Activated T-cell treated with anti-CD3 and anti-CD28 coated beads, Interleukin-2, amount 50 U/mL, for 1 hour (primary cell): ENCODE measurements at places on chromosomes 7 and 10.

- no peak for DNase-seq
These were observed 162.4 kb upstream of the MDFIC start for GRCh38 chr7:114759347-114760062.

GRCh38 chr7:73669288-73669701, 1.7 kb downstream of the VPS37D start:
- DNase-seq = no peak

DNA sequence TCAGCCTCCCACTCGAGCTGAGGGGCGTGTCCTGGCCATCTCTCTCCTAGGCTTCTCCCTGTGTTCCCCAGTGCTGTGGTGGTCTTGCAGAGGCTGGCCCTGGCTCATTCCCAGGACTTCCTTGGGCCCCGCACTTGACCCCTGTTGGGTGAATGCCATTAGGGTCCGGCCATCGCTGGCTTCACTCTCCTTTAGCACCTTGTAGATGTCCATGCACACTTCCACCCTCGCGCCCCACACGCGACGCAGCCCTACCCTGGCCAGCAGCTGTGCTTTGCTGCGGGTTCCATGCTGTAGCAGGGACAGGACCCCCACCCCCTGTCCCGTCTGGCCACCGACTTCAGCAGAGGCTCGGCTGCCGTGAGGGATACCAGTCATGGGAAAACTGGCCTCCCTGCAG, 46.3 kb downstream of the PITRM1 start:
- DNase-seq = no peak

- no peak for DNase-seq
These were observed 2.8 kb upstream of the WAPL start for GRCh38 chr10:86524225-86524962.

- DNase-seq = no peak
These were observed 2.0 kb downstream of the GFRA1 start for GRCh38 chr10:116270771-116271592.

GRCh38 chr10:112148331-112148730, 35.2 kb downstream of the GPAM start:
- no peak for DNase-seq

- no peak for DNase-seq
These were observed 75.3 kb downstream of the GAD2 start for GRCh38 chr10:26291721-26292480.

- no peak for DNase-seq
These were observed 487.7 kb upstream of the AUTS2 start for GRCh38 chr7:69110450-69111050.

DNA sequence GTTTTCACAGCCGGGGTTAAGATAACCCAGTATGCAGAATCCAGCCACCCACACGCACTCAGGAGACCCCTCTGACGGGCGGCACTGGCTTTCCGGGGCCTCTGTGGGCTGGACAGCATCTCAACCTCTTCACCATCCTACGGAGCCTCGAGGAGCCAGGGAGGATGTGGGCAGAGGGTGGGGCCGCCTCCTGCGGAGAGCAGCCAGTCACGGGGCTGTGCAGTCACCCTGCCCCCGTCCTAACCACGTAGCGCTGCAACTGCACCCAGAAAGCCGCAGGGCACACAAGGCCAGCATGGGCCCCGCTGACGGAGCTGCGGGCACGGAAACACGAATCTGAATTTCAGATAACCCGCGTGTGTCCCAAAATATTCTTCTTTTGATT, 270.3 kb downstream of the ELFN1 start:
- DNase-seq = peak; percentile 87

GRCh38 chr10:69242852-69243212, 22.7 kb downstream of the HKDC1 start:
- DNase-seq = no peak

DNA sequence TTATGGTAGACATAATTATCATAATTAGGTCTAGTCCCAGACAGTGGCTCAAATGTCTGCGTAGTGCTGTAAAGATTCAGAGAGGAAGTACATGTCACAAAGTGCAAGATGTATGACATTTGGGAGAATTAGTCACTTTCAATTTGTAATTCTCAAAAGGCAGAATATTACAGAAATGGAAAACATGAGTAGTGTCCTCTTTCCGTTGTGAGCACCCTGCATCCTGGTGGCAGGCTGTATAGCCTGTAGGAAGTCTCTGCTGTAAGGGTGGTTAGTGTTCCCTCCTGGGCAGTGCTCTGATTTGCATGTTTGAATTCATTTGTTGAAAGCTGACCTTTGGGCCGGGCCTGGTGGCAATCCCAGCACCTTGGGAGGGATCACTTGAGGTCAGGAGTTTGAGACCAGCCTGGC, 17.0 kb downstream of the CDK14 start:
- no peak for DNase-seq

DNA sequence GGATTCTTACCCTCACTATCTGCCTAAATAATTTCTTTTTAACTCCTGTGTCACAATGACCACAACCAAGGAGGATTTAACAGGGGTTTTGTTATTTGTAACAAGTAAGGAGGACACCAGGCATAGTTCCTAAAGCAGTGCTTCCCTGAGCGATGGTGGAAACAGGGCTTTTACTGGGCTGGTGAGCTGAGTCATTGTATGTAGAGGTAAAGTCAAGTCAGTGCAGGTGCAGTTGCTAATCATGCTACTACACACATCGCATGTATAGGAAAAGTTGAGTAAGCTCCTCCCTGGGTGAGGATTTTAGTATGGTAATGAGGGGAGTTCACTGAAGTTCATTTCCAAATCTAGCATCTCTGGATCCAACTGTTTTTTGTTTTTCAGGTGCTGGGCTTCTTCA, 22.9 kb upstream of the ABCA13 start:
- DNase-seq = no peak

DNA sequence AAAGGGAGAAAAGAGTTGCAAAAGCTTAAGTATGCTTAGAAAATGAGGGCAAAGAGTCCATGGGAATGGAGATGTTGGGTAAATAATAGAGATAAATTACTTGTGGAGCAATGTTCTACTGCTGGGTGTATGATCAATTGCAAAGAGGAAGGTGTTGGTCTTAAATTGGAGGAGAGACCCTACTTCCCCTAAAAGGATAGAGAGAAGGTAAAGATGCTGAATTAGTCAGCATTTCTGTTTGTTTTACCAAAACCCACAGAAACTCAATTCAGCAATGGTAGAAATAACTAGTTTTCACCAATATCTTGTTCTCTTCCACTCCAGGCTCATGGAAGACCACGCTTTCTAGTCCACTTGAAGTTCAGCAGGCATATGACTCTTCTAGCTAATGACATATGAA, 32.1 kb downstream of the ASB4 start:
- no peak for DNase-seq

DNA sequence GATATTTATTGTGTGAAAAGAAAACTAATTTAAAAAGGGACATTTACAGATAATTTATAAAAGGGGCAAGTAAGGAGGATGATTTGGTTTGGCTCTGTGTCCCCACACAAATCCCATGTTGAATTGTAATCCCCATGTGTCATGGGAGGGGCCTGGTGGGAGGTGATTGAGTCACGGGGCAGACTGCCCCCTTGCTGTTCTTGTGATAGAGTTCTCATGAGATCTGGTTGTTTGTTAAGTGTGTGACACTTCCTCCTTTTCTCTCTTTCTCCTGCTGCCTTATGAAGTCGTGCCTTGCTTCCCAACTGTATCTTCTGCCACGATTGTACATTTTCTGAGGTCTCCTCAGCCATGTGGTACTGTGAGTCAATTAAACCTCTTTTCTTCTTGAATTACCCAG, 171.0 kb upstream of the SEMA3E start:
- no peak for DNase-seq

DNA sequence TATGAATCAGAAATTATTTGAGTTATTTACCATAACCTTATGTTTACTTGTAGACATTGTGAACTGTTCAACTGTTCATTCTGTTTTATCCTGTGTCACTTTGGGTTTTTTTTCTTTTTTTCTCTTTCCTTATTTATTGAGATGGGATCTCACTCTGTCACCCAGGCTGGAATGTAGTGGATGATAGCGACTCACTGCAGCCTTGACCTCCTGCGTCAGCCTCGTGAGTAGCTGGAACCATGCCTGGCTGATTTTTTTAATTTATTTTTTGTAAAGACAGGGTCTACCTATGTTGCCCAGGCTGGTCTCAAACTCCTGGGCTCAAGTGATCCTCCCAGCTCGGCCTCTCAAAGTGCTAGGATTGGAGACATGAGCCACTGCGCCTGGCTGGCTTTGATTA, 97.1 kb downstream of the CSTF2T start:
- no peak for DNase-seq

- DNase-seq = no peak
These were observed 98.1 kb downstream of the SDHAF3 start for GRCh38 chr7:97215556-97215955.

DNA sequence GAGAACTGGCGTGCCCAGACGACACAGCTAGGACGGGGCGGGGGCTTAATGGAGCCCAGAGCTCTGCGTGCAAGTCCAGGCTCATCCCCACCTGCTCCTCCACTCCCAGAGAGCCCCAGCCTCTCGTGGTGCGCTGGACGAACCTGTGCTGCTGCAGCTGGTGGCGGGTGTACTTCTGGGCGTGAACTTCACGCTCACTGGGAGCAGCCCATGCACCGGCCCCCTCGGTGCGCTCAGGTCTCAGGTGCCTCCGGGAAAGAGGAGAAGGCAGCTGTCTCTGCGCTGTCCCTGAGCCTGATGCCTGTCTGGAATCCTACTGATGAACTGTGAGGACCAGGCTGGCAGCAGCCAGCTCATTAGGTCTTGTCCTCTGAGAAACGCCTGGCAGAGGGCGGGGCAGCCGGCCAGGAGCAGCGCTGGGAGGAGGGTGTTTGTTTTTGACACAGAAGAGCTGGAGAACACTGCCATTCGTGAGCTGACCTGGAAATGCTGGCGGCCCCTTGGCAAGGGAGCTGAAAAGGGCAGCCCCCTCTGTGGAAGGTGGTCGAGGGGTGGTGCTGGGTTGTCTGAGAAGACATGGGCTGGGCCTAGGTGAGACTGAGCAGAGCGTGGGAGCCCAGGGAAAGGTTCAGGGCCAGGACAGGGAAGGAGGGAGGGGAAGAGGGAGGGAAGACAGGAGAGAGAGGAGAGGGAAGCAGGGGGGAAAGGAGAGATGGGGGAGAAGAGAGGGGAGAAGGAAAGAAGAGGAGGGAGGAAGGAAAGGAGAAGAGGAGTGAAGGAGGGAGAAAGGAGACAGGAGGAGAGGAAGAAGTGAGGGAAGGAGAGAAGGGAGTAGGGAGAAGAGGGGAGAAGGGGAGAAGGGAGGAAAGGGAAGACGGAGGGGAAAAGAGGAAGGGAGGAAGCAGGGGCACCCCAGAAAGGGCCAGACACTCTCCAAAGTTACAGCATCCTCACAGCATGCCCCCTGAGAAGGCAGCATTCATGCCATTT, 53.5 kb upstream of the TNS3 start:
- DNase-seq = no peak

GRCh38 chr10:132609211-132609610, 71.6 kb downstream of the INPP5A start:
- DNase-seq = no peak

DNA sequence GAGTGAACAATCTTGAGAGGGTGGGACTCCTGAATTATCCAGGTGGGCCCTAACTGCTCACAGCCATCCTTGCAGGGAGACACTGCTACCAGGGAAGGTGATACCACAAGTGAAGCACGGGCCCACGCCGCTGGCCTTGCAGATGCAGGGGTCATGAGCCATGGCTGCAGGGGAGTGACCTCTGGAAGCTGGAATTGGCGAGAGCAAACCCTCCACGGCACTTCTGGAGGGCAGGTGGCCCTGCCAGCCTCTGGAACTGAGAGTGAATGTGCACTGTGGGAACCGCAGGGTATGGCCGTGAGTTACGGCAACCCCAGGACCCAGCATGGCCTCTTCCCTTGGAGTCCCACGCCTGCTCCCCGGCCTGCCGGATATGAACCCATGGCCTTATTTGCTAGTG, 37.5 kb downstream of the STK32C start:
- DNase-seq = no peak

GRCh38 chr7:132491391-132491945, 84.8 kb downstream of the PLXNA4 start:
- DNase-seq = no peak

GRCh38 chr7:6563936-6564770, 12.9 kb upstream of the GRID2IP start:
- DNase-seq = no peak

- DNase-seq = no peak
These were observed 66.5 kb downstream of the EPDR1 start for GRCh38 chr7:37986908-37987330.

GRCh38 chr10:34181553-34182300, 633.4 kb downstream of the PARD3 start:
- DNase-seq = no peak

DNA sequence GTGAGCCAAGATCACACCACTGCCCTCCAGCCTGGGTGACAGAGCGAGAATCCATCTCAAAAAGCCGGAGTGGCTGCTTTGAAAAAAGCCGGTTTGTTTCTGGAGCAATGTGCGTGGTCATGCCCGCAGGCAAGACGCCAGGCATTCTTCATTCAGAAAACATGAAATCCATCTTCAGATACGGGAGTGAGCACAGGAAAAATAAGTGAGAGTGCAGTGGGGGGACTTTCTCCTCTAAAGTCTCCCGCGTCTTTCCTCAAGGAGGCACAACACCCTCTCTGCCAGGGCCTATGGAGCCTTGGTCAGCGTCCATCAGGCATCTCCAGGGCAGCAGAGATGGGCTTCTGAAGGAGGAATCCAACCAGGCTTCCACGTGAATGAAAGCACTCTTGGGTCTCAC, 62.3 kb upstream of the DGKI start:
- no peak for DNase-seq

- no peak for DNase-seq
These were observed 56.7 kb upstream of the ELN start for GRCh38 chr7:73971322-73971703.

GRCh38 chr10:48192881-48193450, 81.5 kb downstream of the FRMPD2 start:
- DNase-seq = no peak

- DNase-seq = no peak
These were observed 5.4 kb downstream of the PRF1 start for GRCh38 chr10:70596860-70597809.

DNA sequence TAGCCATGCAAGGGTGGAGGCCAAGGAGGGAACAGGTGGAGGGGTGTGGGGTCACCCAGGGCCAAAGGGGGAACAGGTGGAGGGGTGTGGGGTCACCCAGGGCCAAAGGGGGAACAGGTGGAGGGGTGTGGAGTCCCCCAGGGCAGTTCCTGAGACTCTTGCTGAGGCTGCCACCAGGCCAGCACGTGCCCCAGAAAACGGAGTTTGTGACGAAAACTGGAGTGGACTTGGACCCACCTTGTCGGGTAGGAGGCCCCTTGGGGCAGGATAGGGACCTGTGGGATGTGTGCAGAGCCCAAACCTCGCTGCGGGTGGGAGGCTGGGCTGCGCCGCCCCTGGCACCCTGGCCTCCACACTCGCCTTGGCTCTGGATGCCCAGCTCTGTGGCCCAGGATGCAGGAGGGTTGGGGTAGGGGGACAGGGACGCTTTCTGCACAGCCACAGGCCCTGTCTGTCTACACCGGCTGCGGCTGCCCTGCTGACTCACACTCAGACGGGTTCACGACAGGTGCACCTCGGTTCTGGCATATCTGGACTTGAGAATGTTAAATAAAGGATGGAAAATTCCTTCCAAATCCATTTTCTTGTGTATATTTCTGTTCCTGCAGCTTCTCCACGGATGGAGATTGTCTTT, 562 bp upstream of the ADGRA1 start:
- no peak for DNase-seq
